Lung (tissue), 17 donors: ENCODE measurements at places on chromosomes 1 and 21. TPM values are rescaled to one million over a fixed set of nuclear protein-coding genes. Genes with fewer than 3 reads are reported as not detected.

GRCh38 chr1:192108161-192108560 is 50.1 kb upstream of the RGS18 start:
- H3K36me3 ChIP-seq: no peaks in the 10 kb centered on the region
- no peak overlapping the region for H3K27ac ChIP-seq
- H3K4me3 ChIP-seq: no peak overlapping the region
- no peak for DNase-seq
- no peaks in the 10 kb centered on the region for H3K27me3 ChIP-seq

GRCh38 chr1:167305706-167306277 is 85.1 kb downstream of the POU2F1 start:
- no peak overlapping the region for H3K4me3 ChIP-seq
- H3K4me1 ChIP-seq: no peaks in the 10 kb centered on the region
- H3K36me3 ChIP-seq: no peaks in the 10 kb centered on the region
- DNase-seq: no peak

The RSPH1 gene
- total RNA-seq: 46.9 TPM

- no peak overlapping the region for H3K4me3 ChIP-seq
- H3K4me1 ChIP-seq: no peaks in the 10 kb centered on the region
- DNase-seq: no peak
- H3K27me3 ChIP-seq: no peaks in the 10 kb centered on the region
- no peaks in the 10 kb centered on the region for H3K36me3 ChIP-seq
These were observed 158.0 kb upstream of the PROX1 start for GRCh38 chr1:213829780-213830179.
